ENCODE measurements at places on chromosomes 16 and 17. TPM values are rescaled to one million over a fixed set of nuclear protein-coding genes. Genes with fewer than 3 reads are reported as not detected.

Gene TSPAN10
- total RNA-seq: not detected

Gene CCL2
- total RNA-seq: 118 TPM

Gene SOX8
- 1.6 TPM for total RNA-seq

Gene NKD1
- 3.0 TPM for total RNA-seq

Gene CASKIN1
- total RNA-seq: 4.3 TPM

Gene TMC8
- total RNA-seq: 2.6 TPM

Gene P4HB
- total RNA-seq: 426 TPM

Gene HOXB7
- 0.78 TPM for total RNA-seq

Gene KCNJ12
- total RNA-seq: 17.3 TPM

Gene FNDC8
- total RNA-seq: not detected

Gene KRTAP4-3
- total RNA-seq: not detected

Gene TEKT5
- total RNA-seq: not detected

Gene MYL11
- total RNA-seq: not detected

Gene SCARF1
- total RNA-seq: 8.6 TPM

Gene KCNJ18
- not detected for total RNA-seq

Gene ZPBP2
- total RNA-seq: not detected

Gene DPEP1
- total RNA-seq: not detected

Gene CLCN7
- total RNA-seq: 31.7 TPM

Gene CIITA
- total RNA-seq: 3.2 TPM

Gene TBC1D26
- not detected for total RNA-seq

Gene CSH2
- not detected for total RNA-seq

Gene PRR35
- total RNA-seq: not detected

Gene SAMD14
- total RNA-seq: 0.78 TPM

Gene TBC1D3C
- total RNA-seq: not detected

Gene KCNH4
- total RNA-seq: 0.35 TPM

Gene FZD2
- total RNA-seq: 1.9 TPM

Gene C1QBP
- total RNA-seq: 82.8 TPM

Gene TPPP3
- 56.4 TPM for total RNA-seq

Gene JPH3
- total RNA-seq: 0.11 TPM

Gene CDR2L
- total RNA-seq: 28.8 TPM

Gene MRPL12
- total RNA-seq: 87.9 TPM

Gene FBXO39
- total RNA-seq: not detected

Gene PRSS53
- total RNA-seq: 0.43 TPM

Gene HIC1
- total RNA-seq: 18.0 TPM

Data from right atrium auricular region (tissue), 2 donors.